ENCODE measurements at places on chromosomes 2 and 18.

DNA sequence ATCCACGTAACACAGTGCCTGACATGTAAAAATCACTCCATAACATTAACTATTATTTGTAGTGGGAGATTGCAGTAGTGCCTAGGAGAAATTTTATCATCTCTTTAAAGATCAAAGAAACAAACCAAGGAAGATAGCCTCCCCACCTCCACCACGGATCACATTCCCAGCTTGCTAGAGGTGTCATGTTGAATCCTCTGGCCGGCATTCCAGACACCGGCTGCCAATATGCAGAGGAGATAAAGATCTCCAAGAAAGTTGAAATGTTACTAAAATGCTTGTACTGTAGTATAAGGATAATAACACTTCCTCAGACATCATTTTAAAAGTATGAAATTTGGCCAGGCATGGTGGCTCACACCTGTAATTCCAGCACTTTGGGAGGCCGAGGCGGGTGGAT is 6.1 kb upstream of the ATG16L1 start:
- DNase-seq = no peak

DNA sequence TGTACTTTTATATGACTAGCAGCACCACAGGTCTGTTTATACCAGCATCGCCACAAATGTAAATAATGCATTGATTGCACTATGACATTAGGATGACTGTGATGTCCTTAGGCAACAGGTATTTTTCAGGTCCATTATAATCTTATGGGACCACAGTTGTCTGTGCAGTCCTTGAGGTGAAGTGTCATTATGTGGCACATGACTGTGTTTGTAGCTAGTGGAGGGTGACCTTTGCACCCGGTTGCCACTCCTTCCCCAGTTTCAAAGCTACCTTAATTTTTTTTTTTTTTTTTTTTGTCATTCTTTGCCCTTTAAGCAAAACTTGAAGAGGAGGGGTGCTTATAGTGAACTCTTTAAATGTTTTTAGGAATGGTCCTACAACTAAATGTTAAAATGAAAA is 386.4 kb downstream of the THSD7B start:
- no peak for DNase-seq

- DNase-seq = no peak
Measured at GRCh38 chr18:66993492-66993891, 389.6 kb upstream of the CDH19 start.

DNA sequence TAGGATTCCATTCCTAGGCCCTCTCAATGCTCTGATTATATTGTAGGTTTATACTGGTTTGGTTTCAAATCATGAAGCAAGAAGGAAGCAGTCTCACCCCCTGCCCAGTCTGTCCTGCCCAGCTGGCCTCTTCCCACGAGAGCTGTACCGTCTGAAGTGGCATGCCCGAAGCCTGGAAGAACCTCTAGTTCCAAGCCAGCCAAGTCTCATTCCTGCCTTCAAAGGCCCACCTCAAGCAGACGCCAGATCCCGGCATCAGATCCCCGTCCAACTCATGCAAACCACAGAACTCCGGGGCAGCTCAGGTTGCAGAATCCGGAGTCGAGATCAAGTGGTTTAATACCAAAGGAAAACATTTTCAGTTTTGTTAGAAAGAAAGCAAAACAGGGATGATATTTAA is 234.4 kb downstream of the LPIN1 start:
- no peak for DNase-seq

- no peak for DNase-seq
Measured at GRCh38 chr2:112150447-112150846, 12.3 kb downstream of the FBLN7 start.

DNA sequence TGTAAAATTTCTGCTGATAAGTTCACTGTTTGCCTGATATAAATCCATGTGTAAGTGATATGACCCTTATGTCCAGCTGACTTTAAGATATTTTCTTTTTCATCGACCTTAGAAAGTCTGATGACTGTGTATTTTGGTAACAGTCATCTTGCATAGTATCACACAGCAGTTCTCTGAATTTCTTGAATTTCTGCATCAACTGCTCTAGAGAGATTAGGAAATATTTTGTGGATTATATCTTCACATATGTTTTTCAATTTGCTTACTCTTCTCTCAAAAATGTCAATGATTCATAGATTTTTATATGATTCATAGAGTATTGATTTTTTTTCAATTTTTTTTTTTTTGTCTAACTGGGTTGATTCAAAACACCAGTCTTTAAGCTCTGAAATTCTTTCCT is 945.3 kb downstream of the TRIB2 start:
- DNase-seq = no peak

GRCh38 chr2:152480821-152481399 is 145.9 kb downstream of the FMNL2 start:
- DNase-seq = no peak

DNA sequence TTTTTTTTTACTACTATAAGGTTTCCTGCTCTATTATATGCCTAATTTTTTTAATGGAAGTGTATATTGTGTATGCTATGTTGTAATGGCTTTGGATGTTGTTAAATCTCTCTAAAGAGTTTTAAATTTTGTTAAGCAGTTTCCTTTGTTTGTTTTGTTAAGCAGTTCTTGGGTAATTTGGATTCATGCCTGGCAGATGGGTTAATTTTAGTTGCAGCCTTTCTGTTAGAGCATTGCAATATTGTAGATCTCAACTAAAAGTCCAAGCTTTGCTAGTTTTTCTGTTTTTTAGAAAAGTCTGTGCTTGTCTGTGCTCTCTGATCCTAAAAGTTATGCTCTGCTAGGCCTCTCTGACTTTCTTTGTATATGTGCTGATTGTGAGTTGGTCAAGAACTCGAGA is 1229.0 kb upstream of the NRXN1 start:
- DNase-seq = no peak

GRCh38 chr2:60052601-60053000 is 500.9 kb downstream of the BCL11A start:
- no peak for DNase-seq

DNA sequence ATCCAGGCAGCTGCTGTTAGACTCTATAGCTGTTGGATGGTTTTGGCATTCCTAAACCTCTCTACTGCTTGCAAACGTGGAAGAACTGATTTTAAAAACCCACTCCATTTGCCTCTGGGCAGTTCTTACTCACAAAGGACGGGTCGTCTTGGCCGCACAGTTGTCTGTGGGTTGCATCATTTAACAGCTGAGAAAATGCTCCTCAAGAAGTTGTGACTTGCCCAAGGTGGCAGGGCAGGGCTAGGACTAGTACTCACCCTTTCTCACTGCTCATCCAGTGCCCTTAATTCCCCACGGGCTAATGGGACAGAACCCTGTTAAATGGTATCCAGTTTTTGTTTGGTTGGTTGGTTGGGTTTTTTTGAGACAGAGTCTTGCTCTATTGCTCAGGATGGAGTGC is 997 bp upstream of the DRC1 start:
- no peak for DNase-seq

GRCh38 chr18:47166294-47166693 is 9.9 kb downstream of the IER3IP1 start:
- DNase-seq = no peak

GRCh38 chr2:169840747-169841142 is 13.5 kb downstream of the UBR3 start:
- no peak for DNase-seq

DNA sequence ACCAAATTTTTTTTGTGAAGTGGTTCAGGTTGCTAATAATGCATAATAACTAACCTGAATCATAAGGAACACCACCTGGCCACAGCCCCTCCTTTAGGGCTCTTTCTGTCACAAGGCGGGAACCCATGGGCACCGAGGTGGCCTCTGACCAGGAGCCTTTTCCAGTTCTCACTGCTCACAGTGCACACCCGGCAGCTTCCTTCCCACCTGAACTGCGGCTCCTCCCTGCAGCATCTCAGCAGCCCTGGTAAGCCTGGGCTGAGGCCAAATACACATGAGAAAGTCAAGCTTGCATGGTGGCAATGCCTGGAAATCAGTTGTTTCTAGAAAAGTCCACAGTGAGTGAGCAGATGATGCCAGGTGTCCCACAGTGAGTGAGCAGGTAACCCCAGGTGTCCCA is 77.6 kb upstream of the SNTG2 start:
- no peak for DNase-seq

- DNase-seq = no peak
Measured at GRCh38 chr18:21047126-21047525, 64.5 kb downstream of the ROCK1 start.

DNA sequence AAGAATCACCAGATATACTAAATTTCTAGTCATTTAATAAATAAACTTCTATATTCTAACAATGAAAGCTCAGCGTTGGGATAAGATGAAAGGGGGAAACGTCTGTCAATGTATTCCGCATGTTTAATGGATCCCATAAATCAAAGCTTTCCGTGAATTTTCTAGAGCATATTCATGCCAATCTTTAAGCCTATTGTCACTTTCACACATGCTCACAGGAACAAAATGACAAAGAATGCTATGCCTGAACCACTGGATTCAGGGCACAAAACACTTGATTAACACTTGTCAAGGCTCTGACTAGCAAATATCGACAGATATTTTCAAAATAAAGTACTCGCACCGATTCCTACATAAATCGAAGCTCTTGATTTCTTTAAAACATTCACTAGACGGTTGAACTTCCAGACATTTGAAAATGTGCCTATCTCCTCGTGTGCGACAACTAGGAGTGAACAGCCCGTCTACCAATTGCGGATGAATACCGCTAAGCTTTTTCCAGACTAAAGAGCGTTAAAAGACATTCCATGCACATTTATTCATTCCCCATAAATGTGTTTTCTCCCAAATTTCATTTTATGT is 1.8 kb downstream of the TLK1 start:
- no peak for DNase-seq

GRCh38 chr2:143856978-143857377 is 662.9 kb downstream of the ZEB2 start:
- DNase-seq = no peak

DNA sequence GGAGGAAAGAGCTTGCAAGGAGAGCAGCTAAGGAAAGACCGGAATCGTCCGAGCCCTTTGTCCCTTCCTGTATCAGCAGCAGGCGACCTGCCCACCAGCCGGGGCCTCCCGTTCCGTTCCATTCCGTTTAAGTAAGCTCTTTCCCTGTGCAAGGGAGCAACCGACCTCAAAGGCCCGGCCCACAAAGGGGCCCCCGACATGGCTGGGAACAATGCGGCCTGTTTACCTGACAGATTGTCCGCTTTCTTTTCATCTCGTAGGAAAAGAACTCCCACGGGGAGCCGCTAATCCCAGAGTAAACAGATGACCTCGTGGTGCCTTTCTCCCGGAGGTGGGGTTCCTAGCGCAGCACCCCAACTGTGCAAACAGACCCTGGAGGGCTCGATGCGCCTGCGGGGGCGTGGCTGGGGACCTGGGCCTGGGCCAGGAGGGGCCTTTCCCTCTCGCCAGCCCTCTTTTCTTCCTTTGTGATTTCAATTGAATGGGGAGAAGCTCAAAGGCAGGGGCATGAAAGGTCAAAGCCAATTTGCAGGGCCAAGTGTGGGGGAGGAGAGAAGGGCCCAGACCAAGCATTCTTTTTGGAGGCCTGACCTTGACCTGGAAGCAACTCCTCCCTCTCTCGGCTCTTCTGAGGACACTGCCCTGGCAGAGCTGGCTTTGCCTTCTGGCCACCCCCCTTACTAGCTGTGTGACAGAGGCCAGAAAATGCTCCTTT is 120.2 kb downstream of the INHBB start:
- no peak for DNase-seq

DNA sequence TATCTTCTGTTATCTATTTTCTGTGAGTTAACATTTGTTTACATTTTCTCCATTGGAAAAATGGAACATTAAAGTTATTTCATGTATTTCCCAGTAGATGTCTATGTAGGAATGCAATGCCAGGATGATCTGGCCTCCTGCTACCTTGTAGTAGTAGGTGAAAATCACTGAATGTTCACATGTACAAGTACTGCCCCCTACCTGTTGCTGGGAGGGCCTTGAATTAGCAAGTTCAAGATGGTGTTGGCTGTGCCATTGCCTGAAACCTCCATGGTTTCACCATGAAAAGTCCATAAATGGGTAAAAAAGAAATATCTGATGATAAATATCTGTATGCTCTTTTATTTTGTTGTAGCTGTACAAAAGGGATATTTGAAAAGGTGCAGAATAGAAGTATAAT is 30.7 kb downstream of the XRCC5 start:
- peak; percentile 19 for DNase-seq

DNA sequence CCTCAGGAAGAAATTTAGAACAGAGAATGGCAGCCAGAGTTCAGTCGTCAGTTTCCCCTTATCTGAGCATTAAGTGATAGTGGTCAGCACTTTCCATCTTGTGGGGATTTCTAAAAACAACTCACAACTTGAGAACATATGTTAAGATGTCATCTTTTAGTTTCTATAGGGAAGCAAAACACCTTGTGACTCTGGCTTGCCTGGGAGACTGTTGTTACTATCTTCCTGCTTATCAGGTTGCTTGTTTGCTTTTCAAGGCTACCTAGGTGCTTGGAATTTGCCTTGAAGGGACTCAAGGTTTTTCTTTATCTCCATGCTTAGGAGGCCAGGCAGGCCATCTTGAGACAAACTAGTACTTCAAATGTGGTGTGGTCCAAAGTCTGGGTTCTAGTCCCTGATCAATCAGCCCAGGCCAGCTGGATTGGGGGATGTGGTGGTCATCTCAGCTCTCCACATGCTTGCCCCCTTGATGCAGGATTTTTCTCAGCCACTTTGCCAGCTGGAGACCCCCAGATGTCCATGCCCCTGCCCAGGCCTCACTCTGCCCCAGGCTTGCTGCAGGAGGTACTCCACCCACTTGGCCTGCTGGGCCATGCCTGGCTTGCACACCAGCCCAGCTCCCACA is 125.9 kb downstream of the LYPD1 start:
- no peak for DNase-seq

DNA sequence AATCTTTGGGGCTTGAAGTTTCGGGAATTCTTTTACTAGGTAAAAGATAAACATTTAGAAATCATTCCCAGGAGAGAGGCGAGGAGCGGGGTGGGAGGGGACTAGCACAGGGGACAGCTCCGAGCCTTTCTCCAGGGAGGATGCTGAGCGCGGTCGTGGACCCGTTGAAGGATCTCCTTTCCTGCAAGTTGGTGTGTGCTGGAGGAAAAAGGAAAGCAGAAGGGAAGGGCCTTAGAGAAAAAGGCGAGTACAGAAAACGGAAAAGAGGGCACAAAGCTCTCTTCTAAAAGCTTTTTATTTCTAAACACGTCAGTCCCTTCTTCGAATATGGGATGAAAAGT is 640 bp downstream of the SLC39A6 start:
- no peak for DNase-seq

- DNase-seq = no peak
Measured at GRCh38 chr18:79480171-79481045, 84.7 kb downstream of the NFATC1 start.

Data from activated CD4-positive, alpha-beta T cell treated with anti-CD3 and anti-CD28 coated beads, Interleukin-2, amount 50 U/mL, for 4 hours (primary cell).